GM12865 (cell line): ENCODE measurements at places on chromosomes 16 and 17.

DNA sequence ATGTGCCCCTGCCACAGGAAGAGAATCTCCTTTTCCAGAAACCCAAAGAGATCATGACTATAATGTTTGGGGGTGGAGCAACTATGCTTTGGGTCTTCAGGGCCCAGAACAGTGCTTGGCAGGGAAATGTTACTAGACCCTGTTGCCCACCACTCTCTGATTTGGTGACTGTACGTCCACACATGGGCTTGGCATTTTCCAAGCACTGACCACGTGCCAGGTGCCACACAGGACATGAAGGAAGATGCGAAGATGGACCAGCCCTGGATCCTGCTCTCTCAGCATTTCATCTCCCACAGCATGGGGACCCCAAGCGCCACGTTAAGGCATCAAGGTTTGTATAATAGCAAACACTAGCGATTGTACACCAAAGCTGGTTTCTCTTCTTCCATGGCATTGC lies 50.1 kb downstream of the GSG1L start:
- DNase-seq, result no peak

DNA sequence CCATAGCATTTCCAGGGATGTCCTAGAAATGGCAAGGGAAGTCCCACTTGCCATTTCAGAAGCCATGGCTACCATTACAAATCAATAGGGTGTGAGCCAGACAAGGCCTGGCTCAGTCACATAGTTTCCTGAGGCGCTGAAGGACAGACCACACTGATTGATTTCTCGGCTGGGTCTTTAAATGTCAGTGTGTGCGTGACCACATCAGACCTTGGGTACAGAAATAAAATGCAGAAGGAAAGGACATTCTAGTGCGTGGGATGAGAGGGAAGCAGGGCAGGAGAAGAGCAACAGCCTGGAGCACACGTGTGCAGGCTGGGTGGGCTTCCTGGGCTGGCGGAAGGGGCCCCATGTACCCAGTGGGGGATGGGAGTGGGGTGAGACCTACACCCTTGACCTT lies 58.7 kb upstream of the LYRM9 start:
- DNase-seq, result no peak

DNA sequence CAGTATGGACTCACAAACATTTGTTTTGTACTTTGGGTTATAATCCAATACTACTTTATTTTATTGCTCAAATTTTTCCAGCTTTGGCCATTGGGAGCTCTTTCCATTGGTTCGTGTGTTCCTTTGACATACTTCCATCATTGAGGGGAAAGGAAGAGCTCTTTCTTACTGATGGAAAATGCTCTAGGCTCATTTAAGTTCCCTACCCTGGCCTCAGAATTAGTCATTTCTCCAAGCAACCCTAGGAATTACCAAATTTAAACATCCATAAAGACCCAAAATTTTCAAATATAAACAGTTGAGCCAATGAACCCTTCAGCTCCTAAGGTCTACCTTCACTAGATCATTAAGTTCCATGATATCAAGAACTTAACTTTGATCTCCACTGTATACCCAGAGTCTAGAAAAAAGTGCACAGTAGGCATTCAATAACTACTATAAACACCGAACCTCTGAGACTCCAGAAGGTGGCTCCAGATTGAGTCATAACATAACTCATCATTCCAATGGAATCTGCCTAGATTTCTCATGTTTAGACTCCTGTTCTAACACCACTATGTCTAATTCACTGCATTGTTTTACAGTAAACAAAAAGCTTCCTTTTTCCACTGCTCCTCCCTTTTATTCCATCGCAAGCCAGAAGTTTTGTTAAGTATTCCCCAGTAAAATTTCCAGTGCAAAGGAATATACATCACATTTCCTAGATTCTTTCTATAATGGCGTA lies 39.0 kb downstream of the SMURF2 start:
- DNase-seq, result no peak

DNA sequence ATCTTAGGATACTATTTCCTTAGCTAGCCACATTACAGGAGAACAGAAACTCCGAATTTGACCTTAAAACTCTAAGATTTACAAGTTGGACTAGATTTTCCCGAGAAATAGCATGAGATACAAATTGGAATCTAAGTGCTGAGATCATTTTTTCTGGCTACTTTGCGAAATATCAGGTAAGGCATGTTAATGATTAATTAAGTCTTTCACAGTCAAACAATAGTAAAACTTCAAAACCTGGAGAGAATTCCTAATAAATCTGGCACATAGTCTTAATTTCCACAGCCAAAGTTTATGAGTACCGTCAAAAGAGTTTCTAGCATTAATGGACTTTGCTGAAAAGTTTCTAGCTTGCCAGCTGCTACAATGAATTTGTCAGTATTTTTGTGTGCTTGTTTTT lies 379.5 kb upstream of the TOM1L1 start:
- no peak for DNase-seq

DNA sequence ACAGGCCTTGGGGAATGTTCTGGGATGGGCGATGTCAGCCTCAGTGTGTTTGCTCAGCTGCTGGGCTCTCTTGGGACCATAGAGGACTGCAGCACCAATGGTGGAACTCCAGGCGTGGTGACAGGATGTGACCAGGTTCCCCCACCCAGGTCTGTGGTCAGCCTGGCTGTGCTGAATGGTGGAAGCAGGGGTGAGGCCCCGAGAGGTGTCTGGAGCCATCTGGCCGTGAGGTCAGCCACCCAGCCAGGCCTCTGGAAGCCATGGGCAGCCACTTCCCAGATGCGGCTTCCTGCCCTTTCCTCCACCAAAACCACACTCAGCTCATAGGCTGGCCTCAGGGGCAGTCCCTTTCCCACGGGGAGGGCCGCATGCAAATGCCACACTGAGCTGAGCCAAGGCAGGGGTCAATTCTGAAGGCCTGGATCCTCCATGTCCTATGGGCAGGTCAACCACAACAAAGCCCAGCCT lies 7.8 kb upstream of the MAPK7 start:
- DNase-seq, result peak; percentile 78

- no peak for DNase-seq
Measured at GRCh38 chr16:68287276-68288251, 23.2 kb downstream of the SLC7A6OS start.

GRCh38 chr16:57690782-57691471 lies 3.7 kb upstream of the DRC7 start:
- no peak for DNase-seq

DNA sequence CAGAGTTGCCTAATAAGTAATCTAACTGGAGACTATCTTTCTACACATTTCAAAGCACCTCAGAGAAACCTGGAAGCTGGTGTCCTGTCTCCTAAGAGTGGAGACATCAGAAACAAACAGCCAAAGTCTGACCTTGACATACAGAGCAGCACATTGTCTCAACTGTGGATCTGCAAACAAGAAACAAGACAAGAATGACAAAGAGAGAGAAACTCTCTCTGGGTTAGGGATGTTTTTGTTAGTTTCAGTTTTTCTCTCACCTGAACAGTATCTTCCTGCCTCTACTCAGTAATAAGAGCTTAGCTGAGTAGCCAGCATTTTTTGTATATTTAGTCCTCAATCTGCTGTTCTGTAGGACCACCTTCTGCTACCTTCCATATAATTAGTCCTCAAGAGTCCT lies 8.9 kb downstream of the ZNF597 start:
- peak; percentile 16 for DNase-seq

DNA sequence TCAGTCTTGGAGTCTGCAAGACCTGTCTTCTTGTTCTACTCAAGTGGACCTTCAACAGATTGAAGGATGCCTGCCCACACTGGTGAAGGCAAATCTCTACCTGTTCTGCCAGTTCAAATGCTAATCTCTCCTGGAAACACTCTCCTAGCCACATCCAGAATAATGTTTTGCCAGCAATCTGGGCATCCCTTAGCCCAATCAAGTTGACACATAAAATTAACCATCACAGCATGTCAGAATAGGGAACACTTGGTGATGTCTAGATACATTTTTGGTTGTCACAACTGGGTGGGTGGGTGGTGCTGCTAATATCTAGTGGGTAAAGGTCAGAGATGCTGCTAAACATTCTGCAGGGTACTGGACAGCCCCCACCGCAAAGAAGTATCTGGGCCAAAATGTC lies 744.9 kb upstream of the SOX9 start:
- DNase-seq, result no peak

DNA sequence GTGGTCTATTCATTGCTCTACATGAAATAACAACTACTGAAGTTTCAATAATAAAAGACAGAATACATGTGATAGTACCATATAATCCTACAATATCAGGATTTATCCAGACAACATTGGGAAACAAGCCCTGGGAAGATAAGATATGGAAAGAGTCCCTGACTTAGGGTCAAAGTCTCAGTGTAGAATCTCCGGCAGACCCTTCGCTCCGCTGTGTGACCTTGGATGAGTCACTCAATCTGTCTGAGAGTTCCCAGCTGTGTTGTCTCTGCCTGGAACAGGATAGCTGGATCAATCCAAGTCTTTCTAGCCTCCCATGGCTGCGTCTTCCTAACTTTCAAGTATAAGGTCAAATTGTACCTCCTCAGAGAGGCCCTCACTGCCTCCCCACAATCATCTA lies 335.9 kb downstream of the TMEM114 start:
- no peak for DNase-seq

- no peak for DNase-seq
Measured at GRCh38 chr17:2312736-2313135, 9.0 kb downstream of the SRR start.

DNA sequence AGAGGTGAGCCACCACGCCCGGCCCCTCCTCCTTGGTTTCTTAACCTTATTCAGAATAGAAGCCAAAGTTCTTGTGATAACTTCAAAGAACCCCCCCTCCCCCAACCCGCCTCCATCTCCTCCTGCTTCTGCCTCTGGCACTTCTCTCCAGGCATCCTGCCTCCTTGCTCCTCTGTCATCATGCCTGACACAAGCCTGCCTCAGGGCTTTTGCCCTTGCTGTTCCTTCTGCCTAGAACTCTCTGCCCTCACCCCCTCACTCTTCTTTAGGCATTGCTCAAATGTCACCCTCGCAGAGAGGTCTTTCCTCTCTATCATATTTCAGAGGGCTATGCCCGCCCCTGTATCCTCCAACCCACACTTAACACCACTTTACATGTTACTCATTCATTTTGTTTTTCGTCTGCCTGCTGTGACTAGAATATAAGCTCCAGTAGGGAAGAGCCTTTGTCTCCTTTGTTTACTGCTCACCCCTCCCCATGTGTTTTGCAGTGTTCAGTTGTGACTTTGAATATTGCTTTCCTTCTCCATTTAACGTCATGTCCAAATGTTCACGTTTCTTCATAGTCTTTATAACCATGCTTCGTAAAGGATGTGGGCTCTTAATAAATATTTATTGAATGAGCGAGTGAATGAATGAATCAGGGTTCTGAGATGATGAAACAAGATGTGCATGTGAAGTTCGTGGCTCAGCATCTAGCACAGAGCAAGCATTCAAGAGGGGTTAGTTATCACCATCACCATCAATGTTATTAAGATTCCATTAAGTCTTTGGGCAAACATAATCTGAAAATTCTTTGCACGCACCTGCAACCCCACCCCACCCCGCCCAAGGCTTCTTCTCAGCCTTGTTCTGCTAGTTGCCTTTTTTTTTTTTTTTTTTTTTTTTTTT lies 186.2 kb upstream of the WSCD1 start:
- no peak for DNase-seq

GRCh38 chr17:35731239-35731916 lies at the start of gene RASL10B:
RASL10B (plus strand) TSS chr17:35731639; CDS start chr17:35735185, 3,546 bp downstream.
- no peak for DNase-seq

GRCh38 chr17:63946440-63947363 lies 14.6 kb upstream of the CD79B start:
- DNase-seq, result peak; percentile 80

GRCh38 chr16:647173-647902 lies 1.8 kb upstream of the WDR90 start:
- no peak for DNase-seq

DNA sequence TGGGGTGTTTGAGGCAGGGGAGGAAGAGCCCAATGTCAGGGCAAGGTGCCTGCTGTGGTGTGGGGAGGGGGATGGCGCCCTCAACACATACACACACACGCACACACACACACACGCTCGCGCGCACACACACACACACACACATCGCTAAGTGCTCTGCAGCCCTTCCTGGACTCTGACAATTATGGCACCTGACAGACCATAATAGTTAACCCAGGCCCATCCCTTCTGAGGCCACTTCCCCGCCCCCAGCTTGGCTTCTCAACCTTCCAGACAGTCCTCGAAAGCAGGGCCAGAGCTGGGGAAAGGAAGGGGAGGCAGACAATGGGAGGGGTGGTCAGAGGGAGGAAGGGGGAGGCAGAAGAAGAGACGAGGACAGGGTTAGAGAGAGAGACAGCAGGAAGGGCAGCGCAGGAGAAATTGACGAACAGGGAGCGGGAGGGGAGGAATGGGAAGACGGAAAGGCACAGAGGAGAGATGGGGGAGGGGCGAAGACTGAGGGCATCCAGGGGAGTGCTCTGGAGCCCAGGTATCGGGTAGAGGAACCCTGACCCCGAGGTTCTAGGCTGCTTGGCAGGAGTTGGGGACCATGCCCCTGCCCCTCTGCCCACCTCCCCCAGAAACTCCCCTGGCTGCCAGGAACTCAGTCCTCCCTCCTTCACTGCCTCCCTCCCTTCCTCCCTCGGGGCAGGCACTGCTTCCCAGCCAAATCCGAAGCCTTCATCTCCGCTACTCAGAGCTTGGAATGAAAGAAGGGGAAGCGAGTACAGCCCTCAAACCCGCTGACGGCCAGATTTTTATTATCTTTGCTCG lies 4.0 kb downstream of the SRCIN1 start:
- peak; percentile 29 for DNase-seq

DNA sequence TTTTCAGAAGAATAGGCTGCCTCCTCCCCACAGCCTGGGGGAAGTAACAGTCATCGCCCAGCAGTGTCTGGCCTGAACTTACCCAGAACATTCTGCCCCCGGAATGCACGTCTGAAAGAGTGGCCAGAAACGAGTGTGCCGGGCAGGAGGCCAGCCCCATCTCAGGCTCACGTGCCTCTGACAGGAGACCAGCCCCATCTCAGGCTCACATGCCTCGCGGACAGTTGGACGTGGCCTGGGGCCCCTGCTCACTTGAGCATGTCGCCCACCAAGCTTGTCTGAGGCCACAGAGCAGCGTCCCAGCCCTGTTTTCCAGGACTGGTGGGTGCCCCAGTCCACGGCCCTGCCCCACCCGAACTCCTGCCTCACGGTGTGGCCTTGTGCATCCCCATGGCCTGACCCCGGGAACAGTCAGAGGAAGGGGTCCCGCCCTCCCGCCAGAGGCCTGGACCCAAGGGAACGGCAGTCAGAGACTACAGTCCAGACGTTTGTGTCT lies 16.3 kb upstream of the CDH15 start:
- no peak for DNase-seq

GRCh38 chr16:7716660-7717550 lies 384.3 kb downstream of the RBFOX1 start:
- no peak for DNase-seq

GRCh38 chr17:36608794-36609497 lies 7.6 kb downstream of the MRM1 start:
- peak; percentile 48 for DNase-seq

GRCh38 chr17:63446753-63447470 lies 806 bp upstream of the CYB561 start:
- DNase-seq, result peak; percentile 71

DNA sequence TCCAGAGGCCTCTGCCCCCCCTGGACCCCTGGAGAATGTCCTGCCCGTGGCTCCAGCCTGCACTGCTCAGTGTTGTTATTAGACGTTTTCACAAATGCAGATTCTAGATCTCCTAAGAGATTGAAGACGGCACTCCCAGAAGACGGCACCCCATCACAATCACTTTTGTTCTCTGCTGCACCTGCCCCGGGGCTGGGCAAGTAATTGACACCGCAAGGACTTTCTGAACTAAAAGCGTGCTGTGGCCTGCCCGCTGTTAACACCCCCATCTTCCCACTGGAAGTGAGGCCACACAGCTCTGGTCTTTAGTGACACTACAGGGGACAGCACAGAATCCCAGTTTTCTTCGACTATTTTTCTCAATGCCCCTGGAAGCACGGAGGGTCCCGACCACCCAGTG lies 256.9 kb downstream of the ENGASE start:
- DNase-seq, result no peak
